NCI-H187 treated with DMSO at 0.1 percent for 48 hours (cell line): ENCODE measurements at places on chromosomes 7 and 10.

DNA sequence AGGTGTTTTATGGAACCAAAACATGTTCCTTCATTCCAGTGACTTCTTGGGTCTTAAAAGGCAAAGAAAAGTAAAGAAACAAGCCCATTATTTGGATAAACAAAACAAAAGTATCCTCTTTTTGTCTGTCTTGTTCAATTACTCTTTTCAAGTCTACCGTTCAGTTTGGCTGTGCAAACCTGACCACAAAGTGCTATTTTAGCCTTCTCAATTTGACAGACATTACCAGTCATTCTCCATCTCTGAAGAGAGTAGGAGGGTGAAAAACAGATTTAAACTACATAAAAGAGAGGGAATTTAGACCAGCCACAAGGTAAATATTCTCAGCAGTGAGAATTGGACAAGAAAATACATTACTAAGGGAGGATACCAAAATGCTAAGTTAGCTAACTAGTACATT is 145.2 kb downstream of the GRM3 start:
- DNase-seq = no peak

DNA sequence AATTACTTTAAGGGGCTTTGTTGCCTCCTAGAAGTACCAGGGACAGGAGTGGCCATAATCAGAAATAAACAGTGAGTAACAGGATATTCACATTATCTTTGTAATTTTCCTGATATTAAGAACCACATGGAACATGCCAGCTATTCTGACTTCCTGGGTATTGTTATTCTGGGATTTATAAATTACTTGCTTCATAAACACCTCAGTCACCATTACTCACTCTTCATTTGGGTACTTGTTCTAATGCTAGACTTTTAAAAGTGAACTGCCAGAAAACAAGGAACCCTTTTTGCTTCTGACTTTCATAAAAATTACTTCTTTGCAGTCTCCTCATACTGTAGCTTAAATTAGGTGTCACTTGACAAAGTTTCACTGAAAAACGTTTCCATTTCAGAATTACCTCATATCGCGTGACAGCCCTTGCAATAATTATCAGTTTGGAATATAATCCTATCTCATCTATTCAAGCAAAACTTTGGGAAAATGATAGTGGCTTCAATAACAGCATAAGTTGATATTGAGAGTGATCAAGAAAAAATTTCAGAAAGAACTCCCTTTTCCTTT is 29.8 kb downstream of the CABCOCO1 start:
- no peak for DNase-seq

GRCh38 chr10:133122171-133122935 is 34.6 kb downstream of the ADGRA1 start:
- DNase-seq = no peak

DNA sequence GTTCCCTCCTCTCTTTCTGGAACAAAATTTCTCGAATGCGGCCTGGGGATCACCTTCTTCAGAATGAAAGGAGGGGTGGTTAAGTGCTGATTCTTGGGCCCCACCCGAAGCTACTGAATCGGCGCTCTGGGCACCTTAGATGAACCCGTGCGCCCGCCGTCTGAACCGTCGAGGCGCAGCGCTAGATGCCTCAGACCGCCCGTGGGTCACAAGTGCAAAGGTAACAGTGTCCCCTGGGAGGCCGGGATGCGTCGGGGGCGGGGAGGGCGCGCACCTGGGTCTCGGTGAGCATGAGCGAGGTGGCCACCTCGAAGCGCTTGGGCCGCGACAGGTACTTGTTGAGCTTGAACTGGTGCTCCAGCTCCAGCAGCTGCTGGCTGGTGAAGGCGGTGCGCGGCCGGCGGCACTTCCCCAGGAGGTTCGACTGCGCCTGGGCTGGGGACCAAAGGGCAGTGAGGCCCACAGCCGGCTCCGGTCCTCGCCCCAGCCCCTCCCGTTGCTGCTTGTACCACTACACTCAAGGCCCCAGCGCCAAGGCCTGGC is 4.2 kb downstream of the MNX1 start:
- DNase-seq = no peak

DNA sequence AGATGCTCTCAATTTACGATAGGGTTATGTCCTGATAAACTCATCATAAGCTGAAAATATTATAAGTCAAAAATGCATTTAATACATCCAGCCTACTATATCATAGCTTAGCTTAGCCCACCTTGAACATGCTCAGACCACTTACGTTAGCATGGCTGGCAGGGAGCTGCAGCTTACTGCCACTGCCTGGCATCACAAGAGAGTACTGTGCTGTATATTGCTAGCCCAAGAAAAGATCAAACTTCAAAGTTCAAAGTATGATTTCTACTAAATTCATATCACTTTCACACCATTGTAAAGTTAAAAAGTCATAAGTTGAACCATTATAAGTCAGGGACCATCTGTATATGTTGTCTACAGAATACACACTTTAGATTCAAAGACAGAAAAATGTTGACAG is 91.6 kb downstream of the HYCC1 start:
- DNase-seq = no peak

- no peak for DNase-seq
Measured at GRCh38 chr10:27710014-27710413, 35.6 kb downstream of the MKX start.

DNA sequence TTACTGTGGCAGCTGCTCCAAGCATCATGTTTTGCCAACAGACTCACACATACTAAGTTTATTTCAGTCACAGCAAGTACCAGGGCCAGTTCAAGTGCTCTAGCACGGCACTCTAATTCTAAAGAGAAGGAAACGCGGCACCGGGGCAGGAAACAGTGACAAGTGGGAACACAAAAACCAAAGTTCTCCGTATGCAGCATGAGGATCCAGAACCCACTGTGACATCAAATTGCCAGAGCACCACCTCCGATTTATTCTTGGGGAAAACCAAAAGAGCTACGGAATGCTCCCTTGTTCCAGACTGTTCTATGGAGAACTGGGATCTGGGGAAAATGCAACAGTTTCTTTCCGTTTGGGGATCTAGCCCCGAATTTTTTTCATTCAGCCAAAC is 448 bp upstream of the PTER start:
- DNase-seq = no peak

GRCh38 chr10:33735464-33735923 is 401.0 kb upstream of the NRP1 start:
- no peak for DNase-seq

- DNase-seq = no peak
Measured at GRCh38 chr10:127919418-127920271, 12.7 kb downstream of the PTPRE start.

DNA sequence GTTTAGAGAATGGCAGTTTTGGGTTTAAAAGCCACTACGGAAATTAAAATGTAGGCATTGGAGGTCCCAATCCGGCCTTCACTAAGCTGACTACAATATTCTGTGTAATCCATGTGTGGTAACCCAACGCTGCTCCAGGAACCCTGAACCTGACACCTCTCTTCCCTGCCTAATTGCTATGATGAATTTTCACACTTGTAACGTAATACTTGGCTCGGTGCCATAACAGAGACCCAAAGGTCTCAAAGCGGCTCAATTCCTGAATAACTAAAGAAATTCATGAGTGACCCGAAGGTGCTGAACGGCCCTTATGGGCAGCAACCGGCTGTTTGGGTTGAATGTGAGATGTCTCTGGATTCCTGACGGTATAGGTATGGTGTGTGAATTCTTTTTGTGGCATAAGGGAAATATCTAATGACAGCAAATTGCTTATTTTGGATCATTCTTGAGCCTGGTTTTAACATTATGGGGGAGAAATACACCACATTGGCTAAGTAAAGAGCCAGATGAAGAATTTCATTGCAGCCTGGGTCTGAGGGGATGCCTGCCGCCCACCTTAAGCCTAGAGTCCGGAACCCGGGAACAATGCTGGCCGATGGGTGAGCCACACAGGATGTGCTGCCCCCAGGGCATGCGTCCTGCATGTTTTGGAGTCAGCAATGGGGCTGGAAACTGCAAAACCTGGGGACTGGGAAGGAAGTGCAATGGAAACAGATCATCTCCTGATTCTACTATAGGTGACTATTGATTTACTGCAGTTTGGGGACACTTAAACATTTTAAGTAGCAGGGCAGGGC is 69.7 kb upstream of the FZD8 start:
- DNase-seq = no peak

DNA sequence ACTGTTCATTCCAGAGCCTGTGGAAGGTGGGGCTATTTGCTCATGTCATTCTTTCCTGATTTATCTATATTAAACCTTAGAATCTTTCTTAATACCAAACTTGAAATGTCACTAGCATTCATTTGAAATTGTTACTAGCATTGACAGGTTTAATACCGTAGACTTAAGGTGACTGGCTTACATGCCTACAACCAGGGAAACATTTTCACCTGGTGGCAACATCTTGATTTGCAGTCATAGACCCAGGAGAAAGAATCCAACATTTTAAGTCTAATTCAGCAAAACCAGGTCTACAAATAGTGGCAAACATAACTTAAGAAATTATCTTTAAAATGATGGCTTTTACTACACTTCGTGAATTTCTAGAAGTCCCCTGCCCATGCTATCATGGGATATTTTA is 353.7 kb downstream of the HTR7 start:
- DNase-seq = no peak

DNA sequence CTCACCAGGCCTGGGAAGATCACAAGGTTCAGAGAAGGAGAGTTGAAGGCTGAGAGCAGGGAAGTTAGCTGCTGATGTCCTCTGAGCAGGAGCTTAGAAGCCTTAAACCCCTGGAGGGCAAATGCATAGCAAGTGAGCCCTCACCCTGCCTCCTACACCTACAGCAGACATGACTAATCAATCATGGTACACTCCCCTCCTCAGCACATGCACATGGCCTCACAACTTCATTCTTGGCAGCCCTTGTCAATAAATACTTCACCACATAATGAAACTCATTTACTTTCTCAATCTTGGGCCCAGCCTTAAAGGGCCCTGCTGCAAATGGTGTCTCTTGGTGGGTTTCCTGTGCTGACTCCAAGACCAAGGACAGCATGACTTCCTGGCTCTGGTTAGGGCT is 12.9 kb downstream of the MMRN2 start:
- DNase-seq = no peak

DNA sequence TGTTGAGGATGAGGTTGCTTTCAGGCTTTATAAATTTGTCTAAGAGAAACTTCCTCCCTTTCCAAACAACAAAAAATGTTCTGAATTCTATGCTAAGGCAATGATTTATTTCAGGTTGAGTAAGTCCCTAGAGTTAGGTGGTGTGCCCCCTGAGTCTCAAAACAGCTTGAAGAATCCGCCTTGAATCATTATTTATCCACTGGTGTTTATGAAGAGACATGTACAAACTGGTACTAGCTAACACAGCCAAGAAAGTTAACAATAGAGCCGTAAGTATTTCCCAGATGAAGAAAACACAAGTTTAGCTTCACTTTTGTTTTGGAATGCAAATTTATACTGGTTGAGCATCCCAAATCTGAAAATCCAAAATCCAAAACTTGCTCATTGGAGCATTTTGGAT is 66.2 kb upstream of the SRPK2 start:
- no peak for DNase-seq

DNA sequence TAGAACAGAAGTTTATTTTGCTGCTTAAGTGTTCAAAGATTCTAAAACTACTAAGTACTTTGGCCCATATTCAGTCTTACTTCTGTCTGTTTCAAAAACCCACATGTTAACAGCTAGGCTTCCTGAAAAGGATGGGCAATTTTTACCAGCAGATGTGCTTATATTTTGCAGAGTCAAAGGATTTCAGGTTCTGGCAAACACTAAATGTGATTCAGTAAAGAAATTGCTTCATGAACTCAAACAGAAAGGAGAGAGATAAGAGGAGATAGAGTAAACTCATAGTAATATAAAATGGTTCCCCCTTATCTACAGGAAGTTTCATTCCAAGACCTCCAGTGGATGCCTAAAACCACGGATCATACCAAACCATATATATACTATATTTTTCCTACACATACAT is 248.5 kb downstream of the AGMO start:
- no peak for DNase-seq

DNA sequence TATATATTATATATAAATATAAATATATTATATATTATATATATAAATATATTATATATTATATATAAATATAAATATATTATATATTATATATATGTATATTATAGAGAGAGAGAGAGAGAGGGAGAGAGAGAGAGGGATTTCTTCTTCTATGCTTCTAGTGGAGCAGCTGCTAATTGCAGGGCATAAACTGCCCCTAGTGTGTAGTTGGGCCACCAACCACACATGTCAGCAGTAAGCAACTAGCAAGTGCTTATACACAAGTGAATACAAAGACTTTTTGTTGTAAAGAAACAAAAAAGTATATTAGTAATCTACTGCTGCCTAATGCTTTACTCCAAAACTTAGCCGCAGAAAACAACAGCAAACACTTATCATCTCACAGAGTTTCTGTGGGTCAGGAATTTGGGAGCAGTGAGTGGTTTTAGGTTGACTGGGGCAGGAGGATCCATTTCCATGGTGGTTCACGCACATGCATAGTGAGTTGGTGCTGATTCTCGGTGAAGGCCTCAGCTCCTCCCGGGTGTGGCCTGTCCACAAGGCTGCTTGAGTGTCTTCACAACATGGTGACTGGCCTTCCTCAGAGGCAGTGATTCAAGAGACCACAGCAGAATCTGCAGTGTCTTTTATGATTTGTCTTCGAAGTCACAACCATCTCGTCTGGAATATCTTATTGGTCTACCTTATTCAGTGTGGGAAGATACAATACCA is 25.5 kb upstream of the BAG3 start:
- DNase-seq = no peak

GRCh38 chr10:91682912-91683311 is 50.0 kb upstream of the PPP1R3C start:
- DNase-seq = no peak

- DNase-seq = no peak
Measured at GRCh38 chr7:100220586-100221230, 959 bp downstream of the PVRIG start.

- no peak for DNase-seq
Measured at GRCh38 chr10:21976280-21976679, 27.2 kb downstream of the DNAJC1 start.

DNA sequence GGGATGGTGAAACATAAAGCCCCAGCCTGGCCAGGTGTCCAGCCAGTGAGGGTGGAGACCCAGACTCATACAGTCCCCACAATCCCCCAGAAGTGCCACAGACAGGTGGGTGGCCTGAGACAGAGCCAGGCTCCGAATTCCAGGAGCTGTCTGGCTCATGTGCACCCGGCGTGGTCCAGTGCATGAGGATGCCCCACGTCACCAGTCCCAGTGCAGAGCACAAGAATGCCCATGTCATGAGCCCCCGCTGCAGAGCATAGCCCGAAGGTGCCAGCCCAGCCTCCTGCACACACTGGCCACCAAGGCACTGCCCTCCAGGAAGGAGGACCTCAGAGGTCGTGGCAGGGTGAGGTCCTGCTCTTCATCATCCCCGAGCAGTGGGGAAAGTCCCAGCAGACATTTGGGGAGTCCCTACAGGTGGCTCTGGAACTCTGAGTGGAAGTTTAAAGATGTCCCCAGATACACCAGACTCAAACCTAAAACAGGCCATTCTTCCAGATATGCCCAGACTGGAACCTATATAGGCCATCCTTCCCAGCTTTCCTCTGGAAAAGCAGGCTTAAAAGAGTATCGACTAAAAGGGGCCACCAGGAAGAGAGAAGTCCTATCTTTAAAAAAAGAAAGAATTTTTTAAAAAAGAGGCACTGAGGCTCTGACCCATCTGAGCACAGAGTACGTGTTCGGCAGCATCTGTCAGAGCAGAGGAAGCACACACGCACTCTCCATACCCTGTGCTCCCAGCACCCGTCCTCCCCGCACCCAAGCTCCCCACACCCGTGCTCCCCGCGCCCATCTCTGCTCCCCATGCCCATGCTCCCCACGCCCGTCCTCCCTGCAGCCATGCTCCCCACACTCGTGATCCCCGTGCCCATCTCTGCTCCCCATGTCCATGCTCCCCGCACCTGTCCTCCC is 11.5 kb downstream of the DIP2C start:
- DNase-seq = no peak

- DNase-seq = no peak
Measured at GRCh38 chr7:158606671-158607424, 19.2 kb upstream of the PTPRN2 start.
